ENCODE measurements at places on chromosomes 12 and 14.

DNA sequence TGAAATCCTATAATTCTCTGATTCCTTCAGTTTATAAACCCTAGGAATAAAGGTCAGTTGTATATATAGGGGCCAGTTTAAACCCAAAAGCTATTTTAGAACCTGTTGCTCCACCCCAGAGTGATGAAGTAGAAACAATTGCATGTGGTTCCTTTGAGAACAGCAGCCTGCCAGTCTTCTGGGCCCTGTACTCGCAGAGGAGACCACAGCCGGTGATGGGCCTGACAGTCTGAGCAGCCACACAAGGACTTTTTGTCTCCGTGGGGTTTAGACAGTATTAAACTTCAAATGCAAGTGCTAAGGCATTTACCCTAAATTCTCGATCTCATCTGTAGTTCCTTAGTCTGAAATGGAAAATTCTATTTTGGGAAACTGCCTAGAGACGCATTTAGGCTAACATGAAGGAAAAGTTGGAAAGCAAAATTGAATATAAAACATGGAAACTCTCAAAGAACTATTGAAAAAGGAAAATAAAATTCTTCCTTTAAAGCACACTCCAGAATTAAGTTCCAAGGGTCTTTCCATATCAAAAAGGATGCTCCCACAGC lies 80.6 kb downstream of the PRICKLE1 start:
- no peak for DNase-seq

DNA sequence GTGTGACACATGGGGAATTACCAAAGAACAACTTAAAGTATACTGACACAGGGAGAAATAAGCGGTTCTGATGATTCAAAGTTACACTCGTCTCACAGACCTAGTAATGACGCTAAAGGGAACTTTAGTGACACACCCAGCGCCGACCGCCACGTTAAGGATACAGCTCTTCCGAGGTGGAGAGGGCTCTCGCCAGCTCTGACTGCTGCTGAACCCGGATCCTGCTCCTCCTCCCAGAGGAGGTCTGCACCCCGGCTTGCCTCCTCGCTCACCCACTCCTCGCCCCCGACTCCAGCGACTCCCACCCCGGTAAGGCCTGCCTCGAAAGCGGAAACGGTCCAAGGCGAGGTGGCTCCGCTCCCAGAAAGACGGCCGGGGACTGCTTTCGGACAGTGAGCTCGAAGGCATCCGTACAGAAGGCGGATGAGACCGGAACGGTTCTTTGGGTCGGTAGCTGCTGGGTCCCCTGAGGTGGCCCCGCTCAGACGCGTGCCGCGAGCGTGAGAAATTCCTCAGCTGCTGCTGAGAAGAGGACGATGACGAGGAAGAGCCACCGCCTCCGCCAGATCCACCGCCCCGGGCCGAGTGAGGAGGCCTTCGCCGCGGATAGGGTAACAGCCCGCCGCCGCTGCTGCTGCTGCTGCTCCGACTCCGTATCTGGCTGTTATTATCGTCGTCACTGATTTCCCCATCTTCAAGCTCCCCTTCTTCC lies 643 bp downstream of the ZFC3H1 start:
- DNase-seq = peak; percentile 72

GRCh38 chr12:99110868-99111267 lies 465.8 kb downstream of the APAF1 start:
- DNase-seq = no peak

DNA sequence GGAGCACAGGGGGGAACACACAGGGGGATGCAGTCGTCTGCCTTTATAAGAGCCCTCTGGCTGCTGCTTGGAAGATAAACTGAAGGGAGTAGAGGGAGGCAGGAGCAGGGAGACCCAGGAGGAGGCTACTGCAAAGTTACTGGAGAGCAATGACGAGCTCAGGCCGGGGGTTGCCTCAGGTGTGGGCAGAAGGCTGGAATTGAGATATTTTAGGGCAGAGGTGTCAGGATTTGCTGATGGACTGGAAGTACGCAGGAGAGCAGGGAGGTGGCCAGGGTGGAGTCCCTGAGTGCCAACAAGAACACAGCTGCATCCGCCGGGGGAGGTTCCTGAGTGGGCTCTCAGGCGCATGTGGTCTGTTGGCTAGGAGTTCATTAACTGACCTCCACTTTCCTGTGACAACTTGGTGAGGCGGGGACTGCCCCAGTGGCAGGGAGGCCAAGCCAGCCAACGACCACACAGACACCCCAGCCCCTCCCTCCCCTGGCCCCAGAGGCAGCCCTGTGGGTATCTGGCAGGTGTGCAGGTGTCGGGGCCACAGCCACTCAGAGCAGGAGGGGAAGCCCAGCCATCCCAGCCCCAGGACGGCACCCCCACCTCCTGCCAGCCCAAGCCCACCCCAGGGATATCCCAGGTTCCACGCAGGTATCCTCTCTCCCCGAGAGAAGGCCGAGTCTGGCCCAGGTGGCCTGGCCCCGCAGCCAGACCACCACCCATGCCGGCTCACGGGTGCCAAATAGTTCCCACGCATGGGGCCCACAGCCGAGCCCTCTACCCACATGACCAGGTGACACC lies 85.4 kb downstream of the NCOR2 start:
- DNase-seq = no peak

GRCh38 chr14:52825085-52825484 lies 33.7 kb upstream of the GNPNAT1 start:
- no peak for DNase-seq

- DNase-seq = no peak
Observed at GRCh38 chr14:77804592-77804991, 4.7 kb downstream of the ADCK1 start.

DNA sequence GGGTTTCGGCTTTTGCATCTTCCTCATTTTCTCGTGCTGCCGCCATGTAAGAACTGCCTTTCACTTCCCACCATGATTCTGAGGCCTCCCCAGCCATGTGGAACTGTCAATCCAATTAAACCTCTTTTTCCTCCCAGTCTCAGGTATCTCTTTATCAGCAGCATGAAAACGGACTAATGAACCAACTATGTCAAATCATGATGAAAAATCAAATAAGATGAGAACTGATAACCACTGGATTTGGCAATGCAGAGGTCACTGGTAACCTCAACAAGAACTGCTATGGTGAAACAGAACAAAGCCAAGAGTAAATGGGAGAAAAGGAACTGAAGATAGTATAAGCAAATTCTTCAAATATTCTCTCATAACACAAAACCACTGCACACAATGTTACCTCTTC lies 6.0 kb downstream of the EML5 start:
- DNase-seq = no peak

DNA sequence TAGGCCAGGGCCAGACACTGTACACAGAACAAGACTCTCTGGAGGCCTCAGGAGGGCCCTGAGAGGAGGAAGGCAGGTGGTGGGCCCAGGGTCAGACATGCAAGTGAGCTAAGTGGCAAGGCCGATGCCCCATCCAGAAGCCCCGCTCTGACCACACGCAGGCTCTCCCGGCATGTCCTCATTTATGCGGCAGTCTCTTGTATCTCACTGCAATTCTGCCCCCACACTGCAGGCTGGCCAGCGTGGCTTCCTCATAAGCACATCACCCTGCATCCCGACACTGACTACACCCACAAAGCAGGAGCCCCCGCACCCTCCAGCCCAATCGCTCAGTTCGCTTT lies 17.5 kb downstream of the SSH1 start:
- no peak for DNase-seq

GRCh38 chr14:100317912-100318808 lies 5.0 kb upstream of the SLC25A47 start:
- DNase-seq = peak; percentile 59

- no peak for DNase-seq
Observed at GRCh38 chr12:123040106-123040505, 59.6 kb downstream of the ARL6IP4 start.

- DNase-seq = peak; percentile 39
Observed at GRCh38 chr12:59023861-59024424, 103.6 kb upstream of the LRIG3 start.

DNA sequence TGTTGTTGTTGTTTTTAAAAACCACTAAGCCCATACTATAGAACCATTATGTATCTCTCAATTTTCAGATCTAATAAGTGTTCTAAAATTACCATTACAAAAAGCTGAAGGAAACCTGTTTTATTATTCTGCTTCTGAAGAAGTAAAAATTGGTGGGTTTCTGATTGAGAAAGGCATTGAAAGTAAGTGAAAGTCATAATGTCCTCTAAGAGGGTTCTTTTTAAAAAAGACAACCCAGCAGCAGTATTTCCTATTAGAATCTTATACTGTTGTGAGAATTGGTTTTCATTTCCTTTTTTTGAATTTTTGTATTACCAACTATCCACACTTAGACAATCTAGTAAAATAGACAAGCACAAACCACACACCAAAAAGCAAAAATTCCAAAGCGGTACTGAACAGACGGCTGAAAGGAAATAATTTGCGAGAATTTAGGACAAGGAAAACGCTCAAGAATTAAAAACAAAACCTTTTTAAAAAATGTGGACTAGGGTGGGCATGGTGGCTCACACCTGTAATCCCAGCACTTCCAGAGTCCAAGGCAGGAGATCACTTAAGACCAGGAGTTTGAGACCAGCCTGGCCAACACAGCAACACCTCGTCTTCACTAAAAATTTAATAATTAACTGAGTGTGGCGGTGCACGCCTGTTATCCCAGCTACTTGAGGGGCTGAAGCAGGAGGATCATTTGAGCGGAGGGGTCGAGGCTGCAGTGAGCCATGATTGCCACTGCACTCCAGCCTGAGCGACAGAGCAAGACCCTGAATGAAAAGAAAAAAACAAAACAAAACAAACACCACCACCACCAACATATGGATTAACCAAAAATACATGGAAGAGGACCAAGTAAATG lies 66.7 kb upstream of the AP4S1 start:
- DNase-seq = no peak

- DNase-seq = no peak
Observed at GRCh38 chr14:79011920-79012204, 841.7 kb downstream of the NRXN3 start.

GRCh38 chr12:1848745-1849144 lies 28.4 kb downstream of the LRTM2 start:
- DNase-seq = no peak

DNA sequence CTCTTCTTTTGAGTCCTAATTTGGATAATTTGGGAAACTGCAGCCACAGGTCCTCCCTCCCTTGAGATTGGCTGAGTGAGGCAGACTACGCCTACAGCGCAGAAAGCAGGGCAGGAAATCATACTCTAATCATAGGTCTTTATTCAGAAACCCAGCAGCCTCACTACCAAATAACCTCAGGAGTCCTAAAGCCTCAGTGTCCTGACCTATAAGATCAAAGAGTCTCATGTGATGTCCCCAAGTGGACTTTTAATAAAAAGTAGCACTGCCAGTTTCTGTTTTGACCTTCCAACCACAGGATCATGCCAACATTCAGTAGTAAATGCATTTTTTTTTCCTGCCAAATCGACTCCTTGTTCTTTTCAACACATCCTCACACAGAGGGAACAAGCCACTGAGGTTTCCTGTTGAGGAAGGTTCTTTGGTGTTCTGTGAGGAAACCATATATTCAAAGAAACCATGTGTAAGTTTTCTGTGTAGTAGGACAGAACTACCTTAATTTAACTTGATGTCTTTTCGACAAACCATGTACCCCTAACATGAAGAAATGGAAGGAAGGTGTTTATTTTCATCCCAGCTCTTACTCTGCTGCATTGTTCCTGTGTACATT lies 72.2 kb downstream of the VCPKMT start:
- no peak for DNase-seq
